Stimulated activated CD4-positive, alpha-beta T cell treated with anti-CD3 and anti-CD28 coated beads, Interleukin-1b, Interleukin-23, amount 100 ng/mL, for 24 hours (primary cell): ENCODE measurements at places on chromosomes 2 and 18.

- no peak for DNase-seq
These were observed 912 bp upstream of the FBXO11 start for GRCh38 chr2:47907039-47907781.

GRCh38 chr2:235568431-235568830 lies 74.6 kb downstream of the AGAP1 start:
- no peak for DNase-seq

GRCh38 chr2:11411768-11412448 lies 54.1 kb downstream of the E2F6 start:
- no peak for DNase-seq

GRCh38 chr2:157785866-157786662 lies 90.1 kb downstream of the ACVR1 start:
- no peak for DNase-seq

DNA sequence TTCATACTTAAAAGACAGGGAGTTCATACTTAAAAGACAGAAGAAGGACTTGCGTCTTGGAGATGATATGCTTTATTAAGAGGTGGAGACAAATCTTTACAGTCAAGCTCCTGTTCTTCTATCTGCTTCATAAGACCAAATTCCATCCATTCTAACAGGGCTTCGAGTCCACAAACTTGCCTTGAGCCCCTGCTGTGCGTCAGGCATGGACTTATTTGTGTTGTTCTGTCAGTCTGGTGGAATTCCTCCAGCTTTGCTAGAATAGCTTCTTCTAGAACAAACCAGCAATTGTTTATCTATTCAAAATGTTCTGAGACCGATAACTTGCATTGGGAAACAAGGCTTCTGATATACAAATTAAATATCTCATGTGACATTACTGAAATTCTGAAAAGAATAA lies 73.9 kb upstream of the SOX11 start:
- no peak for DNase-seq

DNA sequence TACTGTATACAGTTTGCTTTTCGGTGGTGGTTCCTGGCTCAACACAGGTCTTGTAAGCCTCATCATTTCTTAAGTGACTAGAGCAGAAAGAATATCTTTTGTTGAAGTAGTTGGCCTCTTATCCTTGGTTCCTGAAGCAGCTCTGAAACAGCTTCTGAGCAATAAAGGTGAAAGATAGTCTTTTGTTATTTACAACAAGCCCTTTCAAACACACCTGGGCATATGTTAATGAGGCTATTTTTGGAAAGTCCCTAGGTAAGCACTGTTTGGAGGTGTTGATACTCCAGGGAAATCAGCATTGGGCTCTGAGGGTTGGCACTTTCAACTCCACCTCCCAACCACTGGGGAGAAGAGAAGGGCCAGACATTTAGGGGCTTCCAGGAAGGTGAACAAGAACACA lies 211.0 kb downstream of the MCFD2 start:
- no peak for DNase-seq

- peak; percentile 9 for DNase-seq
These were observed 175.8 kb downstream of the LOXHD1 start for GRCh38 chr18:46481048-46481846.

- no peak for DNase-seq
These were observed 270.7 kb downstream of the HAUS1 start for GRCh38 chr18:46374850-46375249.

GRCh38 chr2:160423126-160423525 lies 70.5 kb downstream of the RBMS1 start:
- DNase-seq: no peak

GRCh38 chr2:10764096-10764785 lies 42.8 kb downstream of the ATP6V1C2 start:
- no peak for DNase-seq

DNA sequence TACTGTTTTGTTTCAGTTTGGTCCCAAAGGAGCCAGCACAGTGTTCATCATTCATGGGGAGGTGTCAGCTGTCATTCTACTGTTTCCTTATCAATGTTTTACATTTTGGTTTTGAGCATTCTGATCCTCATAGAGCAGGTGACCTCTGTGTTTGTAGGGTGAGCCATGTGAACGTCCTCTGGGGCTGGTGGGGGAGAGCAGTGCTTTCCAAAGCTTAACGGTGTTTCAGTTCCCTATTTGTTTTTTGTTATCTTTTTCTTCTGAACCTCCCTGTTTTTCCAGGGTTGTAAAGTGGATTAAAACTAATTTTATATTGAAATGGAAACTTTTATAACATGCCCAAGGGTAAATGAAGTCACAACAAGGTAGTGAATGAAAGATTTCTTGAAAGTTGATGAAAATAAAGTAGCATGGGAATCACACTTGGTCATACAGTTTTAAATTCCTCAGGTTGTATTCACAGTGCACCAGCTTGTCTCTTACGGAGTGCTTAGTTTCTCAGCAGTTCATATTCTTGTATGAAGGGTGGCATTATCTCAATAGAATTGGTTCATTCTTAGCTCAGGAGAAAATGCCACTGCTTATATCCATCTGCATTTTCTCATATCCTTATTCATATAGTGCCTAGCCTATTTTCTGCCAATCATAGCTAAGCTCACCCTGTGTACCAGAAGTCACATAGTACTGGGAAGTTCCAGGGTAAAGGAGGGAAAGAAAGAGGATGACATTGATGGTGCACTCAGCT lies 54.5 kb downstream of the MAP4K4 start:
- DNase-seq: no peak

GRCh38 chr18:25289001-25289631 lies 62.9 kb downstream of the ZNF521 start:
- no peak for DNase-seq

- DNase-seq: no peak
These were observed 25.9 kb downstream of the SIGLEC15 start for GRCh38 chr18:45851161-45851925.

DNA sequence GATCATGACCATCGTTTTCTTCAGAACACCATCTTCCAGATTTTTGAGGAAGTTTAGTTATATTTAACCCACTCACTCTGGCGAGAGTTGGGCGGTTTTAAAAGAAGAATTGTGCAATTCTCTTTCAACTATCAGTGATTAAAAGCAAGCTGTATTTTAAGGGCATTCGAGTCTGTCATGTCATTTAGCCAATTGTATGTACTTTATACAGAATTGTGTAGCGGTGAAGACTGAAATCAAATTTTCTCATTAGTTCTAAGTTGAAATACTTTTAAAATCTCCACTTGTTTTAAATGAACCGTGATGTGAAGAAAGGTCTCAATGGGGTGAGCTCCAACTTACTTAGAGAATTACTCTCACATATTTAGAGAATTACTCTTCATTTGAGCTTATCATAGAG lies 214.6 kb upstream of the DTNA start:
- DNase-seq: no peak

GRCh38 chr2:68569604-68570003 lies 73.8 kb upstream of the PROKR1 start:
- DNase-seq: no peak

DNA sequence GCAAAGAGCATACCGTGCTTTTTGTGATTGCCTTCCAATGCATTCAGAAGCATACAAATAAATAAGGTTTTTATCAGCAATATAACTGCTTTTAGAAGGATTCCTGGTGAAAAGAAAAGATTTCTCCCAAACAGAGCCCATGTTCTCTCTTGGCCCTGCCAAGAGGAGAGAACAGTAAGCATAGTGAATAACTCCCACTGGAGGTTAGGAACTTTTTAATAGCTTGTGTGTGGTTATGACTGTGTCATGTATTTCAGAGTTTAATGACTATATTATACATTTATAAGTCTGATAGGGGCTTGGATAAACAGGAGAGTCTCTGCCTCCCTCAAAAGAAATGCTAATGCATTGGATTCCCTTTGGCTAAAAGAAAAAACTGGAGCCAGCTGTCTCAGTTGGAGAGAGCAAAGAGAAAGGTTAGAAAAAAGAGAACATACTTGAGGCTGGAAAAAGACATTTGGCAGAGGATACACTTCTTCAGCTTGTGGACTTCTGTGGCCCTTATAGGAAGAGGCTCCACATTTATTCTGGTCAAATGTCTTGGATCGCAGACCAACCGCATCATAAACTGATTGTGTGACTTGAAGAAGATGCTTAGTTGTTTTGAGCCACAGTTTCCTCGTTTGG lies 63.0 kb upstream of the SPRED2 start:
- no peak for DNase-seq

DNA sequence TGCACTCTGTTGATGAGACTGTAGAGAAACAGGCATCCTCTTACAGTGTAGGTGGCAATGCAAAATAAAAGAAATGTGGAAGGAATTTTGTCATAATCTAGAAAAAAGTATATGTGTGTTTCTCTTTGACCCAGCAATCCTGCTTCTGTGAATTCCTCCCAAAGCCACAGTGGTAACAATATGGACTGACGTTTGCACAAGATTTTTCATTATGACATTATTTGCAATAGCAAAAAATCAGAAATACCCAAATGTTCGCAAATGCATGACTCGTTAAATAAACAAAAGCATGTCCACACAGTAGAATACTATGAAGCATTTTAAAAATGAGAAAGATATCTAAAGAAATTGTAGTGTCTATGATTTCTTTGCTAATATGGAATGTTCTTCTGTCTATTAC lies 255.2 kb upstream of the NRP2 start:
- DNase-seq: no peak

DNA sequence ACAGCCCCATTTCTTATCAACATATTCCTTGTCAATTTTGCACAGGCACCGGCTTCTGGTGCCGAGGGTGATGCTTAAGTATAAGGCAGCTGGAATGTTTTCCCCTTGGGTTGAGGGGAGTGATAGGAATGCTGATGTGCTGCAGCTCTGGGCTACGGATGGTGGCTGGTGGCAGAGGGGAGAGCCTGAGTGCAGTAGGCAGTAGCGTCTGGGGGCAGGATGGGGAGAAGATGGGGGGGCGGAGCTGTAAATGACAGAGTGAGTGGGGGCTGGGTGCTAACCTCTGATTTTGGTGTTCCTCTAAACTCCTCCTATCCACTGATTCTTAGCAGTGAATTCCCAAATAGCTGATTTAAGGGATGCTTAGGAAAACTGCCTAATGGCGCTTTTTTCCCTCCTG lies 20.7 kb downstream of the TMEM178A start:
- DNase-seq: no peak

DNA sequence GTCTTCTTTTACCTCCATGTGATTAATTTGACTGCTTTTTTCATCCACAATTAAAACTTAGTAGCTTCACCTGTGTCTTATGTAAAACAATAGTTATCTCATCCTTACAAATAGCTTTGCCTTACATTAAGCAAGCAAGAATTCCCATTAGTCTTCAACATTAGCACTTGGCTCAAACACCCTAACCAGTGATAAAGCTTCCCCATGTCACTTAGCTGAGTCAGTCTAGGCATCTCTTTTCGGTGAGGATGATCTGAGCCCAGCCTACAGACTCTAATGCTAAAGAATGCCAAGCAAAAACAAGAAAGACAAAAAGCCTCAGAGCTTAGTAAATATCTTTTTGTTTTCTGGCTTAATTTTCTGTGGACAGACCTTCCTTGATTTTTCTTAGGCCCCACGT lies 26.1 kb downstream of the GAD1 start:
- DNase-seq: no peak

DNA sequence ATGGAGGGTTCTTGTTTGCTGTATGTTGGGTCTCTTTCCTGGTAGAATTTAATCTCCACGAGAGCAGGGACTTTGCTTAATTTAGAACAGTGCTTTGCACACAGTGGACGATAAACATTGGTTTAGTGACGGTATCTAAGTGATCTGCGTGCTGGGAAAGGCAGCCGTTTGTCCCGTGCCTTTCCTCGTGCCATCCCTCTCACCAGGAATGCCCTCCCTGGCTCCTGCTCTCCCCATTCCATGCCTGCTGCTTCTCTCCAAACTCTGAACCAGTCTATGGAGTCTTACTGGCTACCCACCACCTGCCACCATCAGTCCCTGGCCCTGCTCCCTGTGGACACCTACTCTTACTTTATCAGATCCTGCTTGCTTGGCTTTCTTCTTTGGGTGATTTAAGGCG lies 27.3 kb upstream of the TNP1 start:
- no peak for DNase-seq

DNA sequence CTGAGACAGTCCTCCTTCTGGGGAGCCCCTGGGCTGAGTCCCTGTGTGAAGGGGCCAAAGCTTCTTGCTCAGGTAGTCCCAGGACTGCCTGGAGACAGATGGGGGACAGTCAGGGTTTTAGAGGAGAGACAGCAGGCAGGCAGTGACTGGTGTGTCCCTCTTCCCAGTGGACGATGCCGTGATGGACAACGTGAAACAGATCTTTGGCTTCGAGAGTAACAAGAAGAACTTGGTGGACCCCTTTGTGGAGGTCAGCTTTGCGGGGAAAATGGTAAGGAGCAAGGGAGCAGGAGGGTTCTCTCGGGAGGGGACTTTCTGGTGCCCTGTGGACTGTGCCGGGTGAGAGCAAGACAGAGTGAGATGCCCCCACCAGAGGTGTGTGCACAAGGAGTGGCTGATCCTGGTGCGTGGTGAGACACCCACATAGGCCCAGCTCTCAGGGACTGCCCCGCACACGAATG lies 74.8 kb downstream of the DYSF start:
- DNase-seq: no peak

DNA sequence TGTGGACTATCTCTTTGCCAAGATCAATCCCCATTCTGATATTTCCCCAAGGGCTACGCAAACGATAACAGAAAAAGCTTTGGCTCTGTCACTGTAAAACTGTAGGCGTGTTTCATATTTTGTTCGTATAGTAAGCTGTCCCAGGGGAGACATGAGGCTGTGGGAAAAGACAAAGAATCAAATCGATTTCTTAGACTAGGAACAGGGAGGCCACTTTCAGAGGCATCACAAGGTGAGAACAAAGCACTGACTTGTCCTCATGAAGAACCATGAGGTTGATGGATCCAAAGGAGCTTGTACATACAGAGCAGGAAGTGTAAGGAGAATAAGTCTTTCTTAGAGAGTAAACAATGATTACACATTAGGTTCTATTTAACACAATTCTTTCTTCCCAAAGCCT lies 255.7 kb downstream of the HNMT start:
- DNase-seq: no peak

- DNase-seq: no peak
These were observed 477.5 kb upstream of the MYT1L start for GRCh38 chr2:2808551-2809058.

GRCh38 chr18:63553081-63553480 lies 10.9 kb downstream of the SERPINB12 start:
- DNase-seq: no peak

DNA sequence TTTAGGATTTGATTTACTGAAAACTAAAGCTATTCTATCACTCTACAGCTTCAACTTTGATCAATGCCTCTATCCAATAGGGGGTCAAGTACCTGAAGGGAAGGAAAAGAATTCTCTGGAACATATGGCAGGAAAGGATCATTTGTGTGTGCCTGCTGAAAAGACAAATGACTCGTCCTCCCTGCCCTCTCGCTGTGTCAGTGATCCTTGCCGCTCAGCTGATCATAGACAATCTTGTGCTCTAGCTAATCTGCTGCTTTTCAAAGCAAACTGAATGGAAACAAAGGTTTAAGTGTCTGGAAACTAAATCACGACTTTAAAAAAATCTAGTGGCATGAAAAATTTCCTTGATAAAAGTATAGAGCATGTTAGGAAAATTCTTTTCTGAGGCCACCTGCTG lies 75.6 kb upstream of the CPO start:
- no peak for DNase-seq

- peak; percentile 21 for DNase-seq
These were observed 35.2 kb upstream of the NAPG start for GRCh38 chr18:10490401-10491165.

- DNase-seq: no peak
These were observed 10.3 kb upstream of the CIB4 start for GRCh38 chr2:26651470-26651771.

GRCh38 chr2:62485761-62486438 lies 20.1 kb downstream of the TMEM17 start:
- no peak for DNase-seq
